ENCODE measurements at places on chromosomes 11 and 22.

DNA sequence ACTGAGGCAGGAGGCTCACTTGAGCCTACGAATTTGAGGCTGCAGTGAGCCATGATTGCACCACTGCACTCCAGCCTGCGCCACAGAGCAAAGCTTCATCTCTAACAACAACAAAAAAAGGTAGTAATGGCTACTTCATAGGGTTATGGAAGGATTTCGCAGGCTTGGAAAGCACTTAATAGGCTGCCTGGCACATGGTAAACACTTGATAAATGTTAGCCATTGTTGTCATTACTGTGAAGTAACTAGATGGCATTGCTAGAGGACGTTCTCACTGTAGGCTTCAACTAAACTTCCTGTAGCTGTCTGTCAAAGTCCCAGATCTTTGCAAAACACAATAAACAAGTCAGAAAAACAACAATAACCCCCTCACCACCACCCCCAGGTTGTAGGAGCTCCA is 357.2 kb upstream of the NARS2 start:
- DNase-seq, result no peak

DNA sequence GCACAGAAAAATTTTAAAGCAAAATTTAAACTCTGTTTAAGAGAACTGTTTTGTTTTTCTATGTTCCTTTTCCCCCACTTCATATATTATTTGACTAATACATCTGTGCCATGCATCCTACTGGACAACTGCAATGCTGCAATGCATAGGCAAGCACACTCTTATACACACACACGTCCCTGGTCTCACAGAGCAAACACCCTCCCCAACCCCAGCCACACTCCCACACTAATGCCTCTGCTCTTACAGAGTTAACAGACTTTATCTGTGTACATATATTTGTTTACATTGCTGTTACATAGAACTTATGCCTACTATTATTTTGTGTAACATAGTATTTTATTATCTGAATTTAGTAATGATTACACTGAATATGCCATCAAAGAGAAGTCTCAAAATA is 25.5 kb upstream of the CTSC start:
- DNase-seq, result no peak

- no peak for DNase-seq
These were observed 23.3 kb downstream of the LINC01488 start for GRCh38 chr11:69504576-69505335.

DNA sequence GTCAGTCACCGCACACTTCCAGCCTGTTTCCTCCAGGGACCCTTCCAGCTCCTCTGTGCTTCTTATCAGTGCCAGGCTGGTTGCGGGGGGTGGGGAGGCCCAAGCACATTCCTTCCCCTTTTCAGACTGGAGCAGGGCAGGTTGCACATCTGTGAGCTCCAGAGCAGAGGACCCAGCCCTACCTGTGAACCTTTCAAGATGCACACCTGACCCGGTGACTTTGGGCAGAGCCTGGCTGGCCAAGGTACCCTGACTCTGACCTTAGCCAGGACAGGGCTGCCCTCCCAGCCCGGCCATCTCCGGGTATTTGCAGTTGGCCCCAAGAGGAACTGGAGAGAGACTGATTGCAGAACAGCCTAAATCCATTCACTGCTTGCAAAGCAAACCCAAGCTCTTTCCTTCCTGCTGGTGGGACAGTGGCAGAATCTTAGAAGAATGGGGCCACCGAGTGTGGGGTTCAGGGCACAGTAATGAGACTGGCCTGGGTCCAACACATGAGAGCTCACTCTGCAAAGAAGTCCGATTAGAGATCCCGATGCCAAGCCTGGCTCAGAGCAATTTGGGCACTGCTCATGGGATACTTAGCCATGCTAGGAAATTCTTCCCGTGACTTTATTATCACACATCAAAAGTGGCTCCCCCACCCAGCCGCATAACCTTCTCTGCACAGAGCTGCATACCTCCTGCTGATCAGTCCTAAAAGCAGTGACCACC is 64.7 kb upstream of the CCND1 start:
- DNase-seq, result no peak

- no peak for DNase-seq
These were observed 12.4 kb upstream of the ALG8 start for GRCh38 chr11:78151804-78152203.

- no peak for DNase-seq
These were observed 65.4 kb upstream of the NTM start for GRCh38 chr11:131305005-131305404.

- no peak for DNase-seq
These were observed 76.1 kb downstream of the CABIN1 start for GRCh38 chr22:24087071-24087795.

GRCh38 chr11:9820260-9820659 is 156.4 kb downstream of the SWAP70 start:
- DNase-seq, result no peak

DNA sequence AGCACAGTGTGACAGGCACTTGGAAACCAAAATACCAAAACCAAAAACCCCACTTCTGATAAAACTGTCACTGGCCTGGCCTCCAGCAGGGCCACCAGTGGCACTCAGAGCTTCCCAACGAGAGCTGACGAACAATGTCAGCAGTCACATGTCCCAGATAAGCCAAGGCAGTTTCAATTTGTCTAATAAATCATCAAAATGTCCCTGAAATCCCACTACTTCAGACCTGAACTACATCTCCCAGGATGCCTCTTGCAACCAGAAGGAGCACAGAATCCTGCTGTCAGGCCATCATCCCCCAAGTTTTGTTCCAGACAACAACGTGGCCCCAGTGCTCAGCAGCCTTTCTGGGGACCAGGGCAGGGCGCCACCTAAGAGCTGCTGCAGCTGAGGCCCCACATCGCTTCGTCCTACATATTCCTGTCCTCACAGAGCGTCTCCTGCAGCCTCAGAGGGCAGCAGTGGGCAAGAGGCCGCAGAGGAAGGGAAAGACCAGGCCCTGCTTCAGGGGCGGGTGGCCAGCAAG is 25.1 kb downstream of the LRFN4 start:
- no peak for DNase-seq

- DNase-seq, result no peak
These were observed 4.3 kb upstream of the PRDM10 start for GRCh38 chr11:130006929-130007328.

GRCh38 chr11:72627594-72628281 is 46.5 kb downstream of the PDE2A start:
- no peak for DNase-seq

DNA sequence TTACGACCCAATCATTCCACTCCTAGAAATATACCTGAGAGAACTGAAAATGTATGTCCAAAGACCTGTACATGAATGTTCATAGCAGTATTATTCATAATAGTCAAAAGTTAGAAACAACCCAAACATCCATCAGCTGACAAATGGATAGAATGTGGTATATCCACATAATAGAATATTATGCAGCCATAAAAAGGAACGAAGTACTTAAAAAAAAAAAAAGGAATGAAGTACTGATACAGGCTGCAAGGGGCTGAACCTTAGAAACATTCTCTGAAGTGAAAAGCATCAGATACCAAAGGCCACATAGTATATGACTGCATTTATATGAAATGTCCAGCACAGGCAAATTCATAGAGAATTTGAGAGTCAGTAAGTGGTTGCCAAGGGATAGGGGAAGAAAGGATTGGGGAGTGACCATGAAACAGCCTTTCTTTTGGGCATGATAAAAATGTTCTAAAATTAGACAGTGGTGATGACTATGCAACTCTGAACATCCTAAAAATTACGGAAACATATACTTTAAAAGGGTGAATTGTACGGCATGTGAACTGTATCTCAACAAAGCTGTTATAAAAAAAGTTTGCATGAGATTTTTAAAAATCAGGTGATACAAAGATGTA is 1.8 kb downstream of the TPST2 start:
- no peak for DNase-seq

DNA sequence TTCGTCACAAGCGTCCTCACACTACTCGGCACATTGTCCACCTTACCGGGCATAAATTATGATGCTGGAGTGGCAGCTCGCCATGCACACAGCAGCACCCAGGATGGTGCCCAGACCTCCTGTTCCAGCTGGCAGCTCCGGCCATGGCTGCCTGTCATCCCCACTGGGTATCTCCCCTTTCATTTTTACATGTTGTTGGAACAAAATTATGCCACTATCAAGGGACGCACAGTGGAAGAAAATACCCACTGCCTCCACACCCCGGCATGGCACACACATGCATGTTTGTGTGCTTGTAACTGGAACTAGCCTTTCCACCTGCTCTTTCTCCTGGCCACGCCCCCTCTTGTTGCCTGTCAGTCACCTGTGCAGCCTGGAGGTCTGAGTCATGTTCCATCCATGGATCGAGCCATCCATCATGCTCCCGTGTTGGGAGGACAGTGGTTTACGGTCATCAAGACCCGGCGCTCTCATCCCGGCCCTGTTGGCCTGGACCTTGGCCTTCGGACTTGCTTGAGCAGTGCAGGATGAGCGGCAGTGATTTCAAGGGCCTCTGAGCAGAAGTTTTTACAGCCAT is 1069.6 kb downstream of the BRD1 start:
- DNase-seq, result no peak

DNA sequence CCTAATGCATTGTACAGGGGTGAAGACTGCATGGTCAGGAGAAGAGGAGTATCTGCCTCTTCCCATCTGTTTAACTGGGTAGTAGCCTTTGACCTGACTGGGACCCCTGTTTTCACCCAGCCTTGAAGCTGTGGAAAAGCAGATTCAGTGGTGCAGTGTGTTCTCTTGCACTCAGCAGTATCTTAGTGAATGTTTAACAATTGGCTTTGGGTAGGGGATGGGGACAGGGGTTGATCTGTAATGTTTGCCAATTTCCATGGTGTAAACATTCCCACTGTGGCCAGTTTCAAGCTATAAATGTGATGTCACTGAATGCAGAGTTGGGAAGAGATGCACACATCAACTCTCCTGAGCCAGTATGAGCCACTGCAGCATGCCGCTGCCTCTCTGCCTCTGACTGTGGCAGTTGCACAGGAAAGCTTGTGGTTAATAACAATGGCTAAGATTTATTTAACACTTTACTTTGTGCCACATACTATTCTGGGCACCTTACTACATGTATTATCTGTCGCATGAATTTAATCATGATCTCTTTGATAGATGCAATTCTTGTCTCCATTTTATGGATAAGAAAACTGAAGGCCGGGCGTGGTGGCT is 15.7 kb downstream of the FJX1 start:
- no peak for DNase-seq

DNA sequence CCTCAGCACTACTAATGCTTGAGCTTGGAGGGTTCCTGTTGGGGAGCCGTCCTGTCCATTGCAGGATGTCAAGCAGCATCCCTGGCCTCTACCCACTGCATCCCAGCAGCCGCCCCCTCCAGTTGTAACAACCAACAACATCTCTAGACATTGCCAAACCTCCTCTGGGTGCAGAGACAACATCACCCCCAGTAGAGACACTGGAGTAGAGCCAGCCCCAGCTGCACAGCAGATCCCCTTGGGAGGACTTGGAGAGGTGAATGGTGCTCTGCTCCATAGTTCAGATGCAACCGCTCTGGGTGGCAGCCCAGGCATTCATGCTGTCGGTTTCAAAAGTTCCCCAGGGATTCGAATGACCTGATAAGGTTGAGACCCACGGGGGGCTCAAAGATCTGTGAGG is 259.0 kb downstream of the MN1 start:
- no peak for DNase-seq

DNA sequence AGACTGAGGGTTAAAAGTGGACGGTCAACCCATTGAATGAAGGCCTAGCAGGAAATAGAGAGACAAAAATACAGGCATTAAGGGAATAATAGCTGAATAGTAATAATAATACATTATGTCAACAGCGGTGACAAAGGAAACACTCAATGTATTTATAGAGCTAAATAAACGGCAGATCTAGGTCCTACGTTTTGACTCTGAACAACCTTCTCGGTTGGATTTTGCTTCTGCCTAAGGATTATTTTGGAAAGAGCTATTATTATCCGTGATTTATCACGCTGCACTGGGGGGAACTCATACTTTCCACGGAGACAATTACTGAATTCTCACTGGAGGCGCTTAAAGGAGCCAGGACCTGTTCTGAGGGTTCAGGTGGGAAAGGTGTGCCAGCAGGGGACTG is 118.2 kb upstream of the KIRREL3 start:
- DNase-seq, result no peak

DNA sequence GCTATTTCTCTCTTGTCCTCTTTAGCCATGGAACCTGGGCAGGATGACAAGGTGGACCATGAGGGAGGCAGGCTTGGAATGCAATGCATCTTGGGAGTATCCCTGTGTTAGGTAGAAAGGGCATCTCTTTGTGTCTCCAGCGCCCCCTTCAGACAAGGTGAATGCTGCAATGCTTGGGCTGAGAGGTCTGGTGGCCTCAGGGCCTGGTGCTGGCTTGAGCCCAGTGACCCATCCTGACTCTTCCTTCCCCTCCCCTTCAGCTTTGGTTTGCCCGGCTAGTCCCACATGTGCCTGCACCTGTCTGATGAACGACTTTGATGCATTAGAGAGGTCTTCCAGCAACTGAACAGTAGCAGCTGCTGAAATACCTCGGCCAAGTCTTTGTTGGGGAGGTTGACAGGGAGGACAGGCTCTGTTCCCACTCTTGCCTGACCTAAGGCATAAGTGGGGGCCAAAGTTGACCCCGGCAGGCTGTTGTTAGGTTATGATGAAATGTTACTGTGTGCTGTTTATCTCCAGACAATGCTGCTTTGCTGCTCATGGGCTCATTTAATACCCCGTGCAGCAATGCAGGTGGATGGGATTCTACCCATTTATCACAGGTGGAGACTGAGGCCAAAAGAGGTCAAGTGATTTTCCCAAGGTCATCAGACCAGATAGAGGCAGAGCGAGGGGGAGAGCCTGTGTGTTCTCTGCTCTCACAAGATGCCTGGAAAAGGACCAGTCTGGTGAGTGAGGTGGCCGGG is 22.5 kb downstream of the MYO18B start:
- DNase-seq, result no peak

DNA sequence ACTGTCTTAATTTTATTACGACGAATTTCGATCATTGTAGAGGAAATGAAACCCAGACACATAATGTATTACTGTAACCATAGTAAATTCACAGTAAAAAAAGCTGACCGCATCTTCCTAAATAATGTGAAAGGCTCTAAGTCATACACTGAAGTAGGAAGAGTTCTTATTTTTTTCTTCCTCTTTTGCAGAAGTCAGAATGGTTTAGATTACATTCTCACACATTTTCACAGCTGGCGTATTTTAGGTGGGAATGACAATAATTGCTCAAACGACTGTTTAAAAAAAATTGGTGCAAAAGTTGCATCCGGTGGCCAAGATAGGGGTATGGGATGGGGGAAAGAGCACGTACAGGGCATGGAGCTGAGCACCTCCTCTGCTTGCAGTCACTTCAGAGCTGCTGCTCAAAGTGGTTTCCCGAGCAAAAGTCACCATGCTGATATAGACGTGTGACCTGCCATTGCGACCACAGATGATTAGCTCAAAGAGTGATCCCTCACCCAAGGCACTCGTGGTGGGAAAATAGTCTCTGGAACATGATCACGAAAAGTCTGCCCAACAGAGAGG is 35.3 kb downstream of the MMP13 start:
- DNase-seq, result no peak

GRCh38 chr11:128579798-128580504 is 7.4 kb downstream of the ETS1 start:
- no peak for DNase-seq

DNA sequence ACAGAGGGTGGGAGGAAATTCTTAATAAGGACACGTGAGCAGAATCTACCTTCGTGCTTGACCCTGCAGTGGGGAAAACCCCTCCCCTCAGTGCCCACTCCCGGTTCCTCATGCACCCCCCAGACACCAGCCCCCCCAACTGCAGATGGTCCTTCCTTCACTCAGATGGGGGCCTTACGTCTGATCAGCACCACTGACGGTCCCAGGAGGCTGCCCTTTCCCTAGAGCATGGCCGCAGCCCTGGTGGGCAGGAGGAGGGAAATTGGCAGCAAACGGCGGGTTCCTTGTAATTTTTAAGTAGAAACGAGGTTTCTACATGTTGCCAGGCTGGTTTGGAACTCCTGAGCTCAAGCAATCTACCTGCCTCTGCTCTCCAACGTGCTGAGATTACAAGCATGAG is 477.7 kb downstream of the TBC1D22A start:
- DNase-seq, result no peak
